ENCODE measurements at places on chromosomes 12 and 14.

- no peak for DNase-seq
Measured at GRCh38 chr14:51035611-51036192, 59.2 kb downstream of the TRIM9 start.

GRCh38 chr14:54676812-54677708, 110.1 kb downstream of the SAMD4A start:
- DNase-seq, result peak; percentile 97

DNA sequence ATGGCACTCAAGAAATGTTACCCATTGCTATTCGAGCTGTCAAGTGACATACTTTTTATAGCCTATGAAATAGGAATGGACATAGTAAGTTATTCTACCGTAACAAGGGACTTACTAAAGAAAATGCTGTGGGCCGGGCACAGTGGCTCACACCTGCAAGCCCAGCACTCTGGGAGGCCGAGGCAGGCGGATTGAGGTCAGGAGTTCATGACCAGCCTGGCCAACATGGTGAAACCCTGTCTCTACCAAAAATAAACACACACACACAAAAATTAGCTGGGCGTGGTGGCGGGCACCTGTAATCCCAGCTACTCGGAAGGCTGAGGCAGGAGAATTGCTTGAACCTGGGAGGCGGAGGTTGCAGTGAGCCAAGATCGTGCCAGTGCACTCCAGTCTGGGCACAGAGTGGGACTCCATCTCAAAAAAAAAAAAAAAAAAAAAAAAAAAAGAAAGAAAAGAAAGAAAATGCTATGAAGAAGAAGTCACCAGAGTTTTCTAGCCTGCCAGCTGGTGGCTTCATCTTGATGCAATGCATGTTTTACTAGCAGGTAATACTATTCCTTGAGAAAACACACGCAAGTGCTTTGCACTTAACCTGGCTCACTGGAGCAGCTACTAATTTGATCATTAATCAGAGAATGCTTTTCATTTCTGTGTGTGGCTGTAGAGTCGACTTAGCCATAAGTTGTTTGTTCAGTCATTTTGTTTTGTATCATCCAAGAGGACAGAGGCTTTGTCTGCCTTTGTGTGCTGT, 166.7 kb upstream of the MYL2 start:
- DNase-seq, result no peak

DNA sequence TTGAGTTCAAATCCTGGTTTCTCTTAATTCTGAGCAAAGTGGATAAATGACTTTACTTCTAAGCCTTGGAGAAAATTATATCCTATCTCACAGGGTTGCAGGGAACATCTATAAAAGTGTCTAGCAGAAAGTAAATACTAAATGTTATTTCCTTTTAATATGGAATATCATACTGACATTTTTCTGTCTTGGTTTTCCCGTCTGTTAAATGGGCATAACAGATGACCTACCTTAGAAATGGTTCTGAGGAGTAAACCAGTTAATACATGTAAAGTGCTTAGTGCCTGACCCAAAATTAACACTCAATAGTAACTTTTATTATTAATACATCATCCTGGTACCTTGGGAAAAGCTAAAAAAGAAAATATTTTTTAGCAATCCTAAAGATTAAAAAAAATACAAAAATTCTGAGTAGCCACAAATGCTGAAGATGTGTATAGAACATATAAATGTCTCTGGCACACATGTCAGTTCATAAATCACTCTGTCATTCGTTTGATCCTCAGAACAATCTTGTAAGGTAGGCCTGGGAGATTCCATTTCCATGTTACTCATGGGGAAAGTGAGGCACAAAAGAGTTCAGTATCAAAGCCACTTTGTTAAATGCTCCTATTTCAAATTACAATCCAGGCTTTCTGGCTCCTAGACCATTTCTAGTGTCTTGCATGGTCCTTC, 1.3 kb downstream of the VIPAS39 start:
- DNase-seq, result no peak

DNA sequence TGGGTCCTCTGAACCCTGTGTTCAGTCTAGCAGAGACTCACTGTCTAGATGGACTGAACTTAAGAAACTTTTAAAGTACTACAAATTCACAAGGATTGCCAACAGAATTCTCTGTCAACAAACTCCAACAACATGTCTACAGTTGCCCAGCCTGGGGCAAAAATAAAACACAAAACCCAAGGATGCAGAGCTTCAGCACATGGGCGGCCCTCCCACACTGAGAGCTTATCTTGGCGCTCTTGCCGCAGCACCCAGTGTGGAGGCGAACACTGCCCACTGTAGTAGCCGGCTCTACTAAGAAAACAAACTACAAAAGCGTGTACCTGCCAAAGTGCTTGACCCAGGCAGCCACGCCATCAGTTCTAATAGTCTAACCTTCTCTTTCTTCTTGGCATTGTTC, 66.7 kb downstream of the PTPN21 start:
- no peak for DNase-seq

DNA sequence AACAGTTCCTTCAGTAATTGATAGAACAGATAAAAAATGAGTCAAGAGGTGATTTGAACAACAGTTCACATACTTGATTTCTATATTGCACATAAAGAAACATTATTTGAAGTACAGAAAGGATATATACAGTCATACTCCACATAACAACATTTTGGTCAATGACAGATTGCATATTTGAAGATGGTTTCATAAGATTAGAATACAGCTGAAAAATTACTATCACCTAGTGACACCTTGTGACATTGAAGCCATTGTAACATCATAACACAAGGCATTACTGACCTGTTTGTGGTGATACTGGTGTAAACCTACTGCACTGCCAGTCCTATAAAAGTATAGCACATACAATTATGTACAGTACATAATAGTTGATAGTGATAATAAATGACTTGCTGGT, 43.1 kb upstream of the ABCC9 start:
- no peak for DNase-seq

DNA sequence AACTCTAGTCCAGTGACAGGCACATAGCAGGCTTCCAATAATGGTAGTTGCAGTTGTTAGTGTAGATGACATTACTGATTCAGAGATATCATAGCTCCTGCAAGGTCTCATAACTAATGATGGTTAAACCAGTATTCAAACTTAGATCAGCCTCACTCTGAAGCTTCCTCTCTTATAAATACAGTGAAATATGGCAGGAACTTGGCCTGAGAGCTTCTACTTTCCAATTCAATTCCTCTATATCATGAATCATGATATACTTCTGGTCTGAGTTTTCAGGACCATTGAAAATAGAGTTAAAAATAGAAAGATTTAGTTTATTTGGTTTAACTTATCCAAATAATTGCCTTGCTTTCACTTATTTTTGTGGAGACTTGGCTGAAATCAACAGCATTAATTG, 167.5 kb upstream of the NOVA1 start:
- no peak for DNase-seq

DNA sequence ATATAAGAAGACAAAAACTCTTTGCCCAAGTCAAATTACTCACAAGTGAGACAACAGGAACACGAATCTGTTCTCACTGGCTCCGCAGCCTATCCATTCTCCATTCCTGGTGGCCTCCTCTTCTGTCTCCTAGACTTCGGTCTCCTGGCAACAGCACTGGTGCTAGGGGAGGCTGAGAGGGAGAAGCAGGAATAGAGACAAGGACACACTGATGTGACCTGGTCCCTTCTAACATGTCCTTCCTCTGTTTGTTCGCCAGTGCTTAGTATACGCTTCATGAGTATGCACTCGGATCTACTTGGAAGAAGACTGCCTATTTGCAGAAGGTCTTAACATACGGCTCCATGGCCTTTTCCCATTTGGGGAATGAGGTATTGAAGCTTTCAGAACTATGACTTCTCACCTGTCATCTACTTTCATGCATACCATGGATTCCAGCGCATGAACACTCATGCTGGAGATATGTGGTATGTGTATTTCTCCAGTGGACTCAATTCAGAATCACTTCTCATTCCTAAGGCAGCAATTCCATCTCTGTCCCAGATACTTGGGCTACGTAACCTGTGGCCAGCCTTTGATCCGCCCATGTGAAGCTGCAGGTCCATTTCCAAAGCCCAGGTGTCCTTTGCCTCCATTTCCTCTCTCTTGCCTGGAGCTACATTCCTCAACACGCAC, 33.9 kb downstream of the BHLHE41 start:
- DNase-seq, result no peak
